ENCODE measurements at places on chromosomes 2 and 18. TPM values are rescaled to one million over a fixed set of nuclear protein-coding genes. Genes with fewer than 3 reads are reported as not detected.

DNA sequence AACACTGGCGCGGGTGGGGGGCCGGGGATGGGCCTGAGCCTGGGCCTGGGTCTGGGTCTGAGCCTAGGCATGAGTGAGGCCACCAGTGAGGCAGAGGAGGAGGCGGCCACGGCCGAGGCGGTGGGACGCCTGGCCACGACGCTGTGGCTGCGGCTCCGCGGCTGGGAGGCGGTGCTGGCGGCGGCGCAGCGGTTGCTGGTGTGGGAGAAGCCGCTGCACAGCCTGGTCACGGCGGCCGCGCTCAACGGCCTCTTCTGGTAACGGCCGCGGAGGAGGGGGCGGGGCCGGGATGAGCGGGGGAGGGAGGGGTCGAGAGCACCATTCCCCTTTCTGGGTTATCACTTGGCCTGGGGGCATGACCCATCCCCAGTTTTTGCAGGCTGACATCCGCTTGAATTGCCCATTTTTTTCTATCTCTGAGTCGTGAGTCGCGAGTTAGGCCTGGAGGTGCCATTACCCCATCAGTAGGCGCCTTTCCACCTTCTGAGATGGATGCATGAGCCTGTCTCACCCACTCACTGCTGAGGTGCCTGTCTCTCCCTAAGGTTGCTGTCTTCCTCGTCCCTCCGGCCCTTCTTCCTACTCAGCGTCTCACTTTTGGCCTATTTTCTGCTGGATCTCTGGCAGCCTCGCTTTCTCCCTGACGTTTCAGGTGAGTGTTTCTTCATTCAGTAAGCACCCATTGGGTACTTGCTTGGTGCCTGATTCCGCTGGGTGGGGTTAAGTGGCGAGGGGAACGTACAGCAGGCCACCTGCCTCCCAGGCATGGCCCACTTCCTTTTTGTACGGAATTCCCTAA, 501 bp downstream of the RETREG2 start:
- DNase-seq: peak; percentile 71

- DNase-seq: no peak
Measured at GRCh38 chr2:44104855-44105271, 63.8 kb upstream of the PPM1B start.

DNA sequence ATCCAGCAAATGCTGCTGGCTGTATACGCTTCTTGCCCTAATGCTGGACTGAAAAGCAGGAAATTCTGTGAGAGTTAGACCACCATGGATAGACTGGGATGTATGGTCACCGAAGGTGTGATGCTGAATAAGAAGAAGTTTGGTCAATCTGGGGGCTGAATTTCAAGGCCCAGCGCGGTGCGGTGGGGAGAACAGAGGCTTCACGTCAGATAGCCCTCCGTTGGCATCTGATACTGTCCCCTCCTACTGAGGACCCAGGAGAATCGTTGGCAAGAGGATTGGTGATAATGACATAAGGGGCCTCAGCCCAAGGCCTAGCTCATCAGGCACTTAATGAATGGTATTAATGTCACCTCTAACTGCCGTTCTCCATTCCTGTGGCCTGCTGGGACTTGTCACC, 97.3 kb upstream of the ST3GAL5 start:
- no peak for DNase-seq

Gene ZSWIM2
- total RNA-seq: not detected

Measured in aorta (tissue), 5 donors.